A673 (cell line): ENCODE measurements at places on chromosomes 12 and 14. TPM values are rescaled to one million over a fixed set of nuclear protein-coding genes. Genes with fewer than 3 reads are reported as not detected.
A peak's percentile ranks its signal among the peaks of the same experiment; 100 is the strongest.

The TAPBPL gene
- total RNA-seq = 6.9 and 7.4 TPM in 2 replicates

- H3K27me3 ChIP-seq = no peaks in the 10 kb centered on the region
- DNase-seq = no peak
- H3K36me3 ChIP-seq = no peaks in the 10 kb centered on the region
- no peaks in the 10 kb centered on the region for H3K4me1 ChIP-seq
- H3K4me3 ChIP-seq = no peak overlapping the region
- no peak overlapping the region for H3K27ac ChIP-seq
Measured at GRCh38 chr14:92532490-92533163, 19.0 kb downstream of the RIN3 start.

GRCh38 chr12:68157380-68157779 lies 2.2 kb downstream of the IFNG start:
- H3K4me1 ChIP-seq = no peaks in the 10 kb centered on the region
- no peak overlapping the region for H3K4me3 ChIP-seq
- H3K27me3 ChIP-seq = peaks cover 3% of the 10 kb centered on the region
- no peak for DNase-seq
- H3K36me3 ChIP-seq = no peaks in the 10 kb centered on the region

DNA sequence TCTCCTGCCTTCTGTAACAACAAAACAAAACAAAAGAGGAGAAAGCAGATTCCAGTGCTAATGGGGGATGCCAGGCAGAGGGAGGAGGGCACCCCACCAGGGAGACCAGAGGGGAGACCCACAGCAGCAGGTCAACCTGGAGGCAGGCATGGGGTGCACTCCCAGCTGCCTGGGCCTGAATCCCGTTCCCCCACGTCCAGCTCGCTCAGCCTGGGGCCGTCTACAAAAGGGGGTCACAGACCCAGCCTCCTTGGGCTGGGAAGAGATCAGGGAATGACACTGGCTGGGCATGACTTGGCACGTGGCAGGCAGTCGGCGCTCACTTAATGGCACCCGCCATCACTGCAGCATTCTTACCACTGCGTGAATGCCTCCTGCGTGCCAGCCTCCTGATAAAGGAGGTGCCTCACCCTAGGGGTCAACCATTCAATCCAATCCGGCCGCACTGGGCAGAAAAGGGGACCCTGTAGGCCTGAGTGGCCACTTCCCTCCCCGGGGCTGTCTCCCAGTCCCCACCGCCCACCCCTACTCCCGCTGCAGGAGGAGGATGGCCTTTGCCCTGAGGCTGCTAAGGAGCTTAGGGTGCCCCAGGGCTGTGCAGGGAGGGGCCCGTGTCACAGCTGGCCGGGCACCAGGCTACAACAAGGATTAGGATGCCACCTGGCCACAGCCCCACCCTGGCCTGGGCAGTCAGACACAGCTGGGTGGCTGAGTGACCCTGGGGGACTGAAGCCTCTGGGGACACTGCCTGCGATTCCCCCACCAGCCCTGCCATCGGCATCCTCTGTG lies 87.5 kb downstream of the NCOR2 start:
- no peak overlapping the region for H3K4me3 ChIP-seq
- DNase-seq = no peak
- no peaks in the 10 kb centered on the region for H3K27me3 ChIP-seq

The RPL36AL gene
- 188 and 202 TPM in 2 replicates for total RNA-seq

DNA sequence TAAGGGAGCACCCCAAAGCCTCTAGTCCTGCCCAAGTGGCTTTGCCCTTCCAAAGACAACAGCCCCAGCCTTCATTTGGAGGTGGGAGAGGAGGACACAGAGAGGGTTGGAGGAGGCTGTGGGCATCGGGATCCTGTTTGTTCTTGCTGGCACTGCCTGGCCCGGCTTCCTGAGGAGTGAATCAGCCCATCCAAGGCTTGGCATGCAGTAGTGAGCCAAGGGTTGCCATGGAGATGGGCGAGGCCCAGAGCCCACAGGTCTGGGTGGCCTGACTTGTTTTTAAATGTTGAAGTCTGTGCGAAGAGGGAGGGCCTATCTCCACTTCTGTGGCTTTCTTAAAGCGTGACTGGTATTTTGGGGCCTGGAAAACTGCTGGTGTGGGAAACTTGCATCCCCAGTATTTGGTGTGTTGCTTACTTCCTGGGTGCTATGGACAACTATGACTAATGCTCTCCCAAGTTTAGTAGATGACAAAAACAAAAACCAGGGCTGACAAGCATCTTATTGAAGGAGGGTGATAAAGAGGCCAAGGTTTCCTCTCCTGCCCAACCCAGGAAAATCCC lies 15.8 kb downstream of the CD9 start:
- H3K27me3 ChIP-seq = no peaks in the 10 kb centered on the region
- H3K4me3 ChIP-seq = no peak overlapping the region
- no peaks in the 10 kb centered on the region for H3K36me3 ChIP-seq
- H3K4me1 ChIP-seq = no peaks in the 10 kb centered on the region
- DNase-seq = peak; percentile 15
- no peak overlapping the region for H3K27ac ChIP-seq

The CLEC4A gene
- 0.33 and 0.84 TPM in 2 replicates for total RNA-seq

DNA sequence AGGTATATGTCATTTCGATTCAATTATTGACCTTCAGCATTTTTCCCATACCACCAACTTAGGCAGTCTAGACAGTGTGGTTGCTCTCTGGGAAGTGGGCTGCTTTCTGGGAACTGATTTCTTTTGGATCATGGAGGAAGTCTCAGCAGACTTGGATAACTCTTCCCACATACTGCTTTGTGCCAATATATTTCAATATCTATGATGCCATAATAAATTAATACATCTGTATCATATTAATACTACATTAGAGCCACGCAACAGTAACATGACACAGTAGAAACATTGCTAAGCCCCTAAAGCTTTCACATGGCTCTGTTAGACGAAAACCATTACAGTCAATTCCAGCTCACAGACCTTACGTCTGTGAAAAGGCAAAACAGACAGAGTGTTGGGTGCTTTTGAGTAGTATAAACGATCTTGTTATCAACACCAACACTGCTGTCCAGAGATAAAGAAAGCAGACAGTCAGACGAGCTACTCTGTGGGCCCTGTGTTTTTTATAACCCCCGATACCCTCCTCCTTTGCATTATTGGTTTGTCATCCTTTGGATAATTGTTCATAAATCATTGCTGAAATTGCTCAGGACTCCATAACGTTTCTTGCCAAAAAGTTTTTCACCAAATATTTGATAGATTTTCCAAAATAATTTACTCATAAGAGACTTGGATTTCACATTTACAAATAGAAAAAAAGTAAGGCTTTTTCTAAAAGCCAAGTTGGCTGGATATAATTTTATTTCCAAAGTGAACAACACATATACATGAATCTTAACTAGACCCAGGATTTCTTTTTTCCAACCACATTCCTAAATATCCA lies 439.7 kb downstream of the ADAMTS20 start:
- H3K4me3 ChIP-seq = no peak overlapping the region
- DNase-seq = no peak
- H3K4me1 ChIP-seq = no peaks in the 10 kb centered on the region
- no peak overlapping the region for H3K27ac ChIP-seq
- H3K36me3 ChIP-seq = no peaks in the 10 kb centered on the region
- no peaks in the 10 kb centered on the region for H3K27me3 ChIP-seq

The RTL1 gene
- 0.09 and 0.15 TPM in 2 replicates for total RNA-seq

The ZNF385A gene
- 17.5 and 26.8 TPM in 2 replicates for total RNA-seq

DNA sequence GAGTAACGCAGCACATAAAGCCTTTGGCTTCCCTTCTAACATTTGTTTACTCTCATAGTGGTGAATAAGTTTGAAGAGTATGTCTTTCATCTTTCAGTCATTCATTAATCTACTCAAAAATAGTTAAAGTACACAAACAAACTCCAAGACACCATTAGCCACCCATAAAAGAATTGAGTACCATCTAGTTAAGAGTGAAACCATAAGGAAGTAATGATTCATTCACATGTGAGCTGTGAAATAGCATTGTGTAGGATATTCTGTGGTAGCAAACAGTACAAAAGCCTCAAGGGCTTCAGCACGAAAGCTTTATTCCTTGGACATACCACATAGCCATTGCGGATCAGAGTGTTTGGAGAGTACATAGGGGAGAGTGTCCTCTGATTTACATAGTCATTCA lies 13.9 kb downstream of the SYT1 start:
- no peak for DNase-seq
- H3K4me1 ChIP-seq = peaks cover 64% of the 10 kb centered on the region

The PLBD1 gene
- not detected in 2 replicates for total RNA-seq

- DNase-seq = no peak
- no peak overlapping the region for H3K4me3 ChIP-seq
- H3K27me3 ChIP-seq = no peaks in the 10 kb centered on the region
- no peak overlapping the region for H3K27ac ChIP-seq
- H3K36me3 ChIP-seq = no peaks in the 10 kb centered on the region
Measured at GRCh38 chr12:40769846-40770245, 77.6 kb downstream of the CNTN1 start.

The TMEM233 gene
- 10.7 and 15.5 TPM in 2 replicates for total RNA-seq

The KRT6A gene
- 0.24 TPM in 1 of 2 replicates, not detected in the other for total RNA-seq

The RDH16 gene
- total RNA-seq = 0.24 and 0.42 TPM in 2 replicates

The NID2 gene
- 12.6 and 20.3 TPM in 2 replicates for total RNA-seq
